ENCODE measurements at places on chromosomes 5 and 9.

- no peak for DNase-seq
These were observed 34.0 kb downstream of the CCNJL start for GRCh38 chr5:160278343-160278742.

DNA sequence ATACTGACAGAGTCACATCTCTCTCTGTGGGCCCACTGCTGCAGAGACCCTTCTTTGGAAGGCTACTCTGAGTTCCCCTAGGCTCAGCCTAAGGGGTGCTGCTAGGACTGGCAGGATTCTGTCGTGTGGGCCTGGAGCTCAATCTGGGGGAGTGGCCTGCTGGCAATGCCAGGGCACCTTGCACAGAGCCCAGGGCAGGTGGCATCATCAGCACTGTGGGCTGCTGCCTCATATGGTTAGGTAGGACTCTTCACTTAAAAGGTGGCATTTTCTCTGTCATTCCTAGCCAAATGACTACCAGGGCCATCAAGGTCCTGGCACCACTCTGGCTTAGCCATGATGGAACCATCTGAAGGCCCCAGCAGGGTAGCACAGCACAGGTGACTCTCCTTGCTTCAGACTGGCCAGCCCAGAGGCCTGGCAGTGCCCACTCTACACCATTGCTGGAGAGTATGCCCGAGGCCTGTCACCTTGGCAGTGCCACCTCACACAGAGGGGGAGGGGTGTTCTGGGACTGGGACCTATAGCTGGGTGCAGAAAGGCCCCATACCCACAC is 21.9 kb downstream of the PITX1 start:
- no peak for DNase-seq

DNA sequence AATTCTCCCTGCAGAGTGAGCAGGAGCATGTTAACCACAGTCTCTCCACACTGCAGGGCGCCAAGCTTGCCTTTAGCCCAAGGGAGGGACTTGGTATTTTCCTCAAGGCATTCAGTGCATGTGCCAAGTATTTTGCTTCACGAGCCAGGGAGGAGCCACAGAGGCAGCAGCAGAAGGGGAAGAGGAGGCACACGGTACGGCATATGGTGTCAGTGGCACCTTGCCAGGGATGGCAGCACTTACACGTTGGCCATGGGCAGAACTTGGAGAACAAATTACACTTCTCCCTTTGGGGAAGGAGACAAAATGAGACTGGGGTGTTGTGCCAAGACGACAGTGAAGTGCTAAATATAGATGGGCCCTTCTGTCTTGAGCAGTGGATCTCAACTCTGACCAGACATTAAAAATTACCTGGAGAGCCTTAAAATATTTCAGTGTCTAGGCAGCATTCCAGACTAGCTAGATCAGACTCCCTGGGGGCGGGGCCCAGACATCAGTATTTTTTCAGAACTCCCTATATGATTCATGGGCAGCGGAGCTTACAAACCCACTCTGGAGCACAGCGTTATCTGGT is 155.8 kb downstream of the DRD1 start:
- DNase-seq = no peak

DNA sequence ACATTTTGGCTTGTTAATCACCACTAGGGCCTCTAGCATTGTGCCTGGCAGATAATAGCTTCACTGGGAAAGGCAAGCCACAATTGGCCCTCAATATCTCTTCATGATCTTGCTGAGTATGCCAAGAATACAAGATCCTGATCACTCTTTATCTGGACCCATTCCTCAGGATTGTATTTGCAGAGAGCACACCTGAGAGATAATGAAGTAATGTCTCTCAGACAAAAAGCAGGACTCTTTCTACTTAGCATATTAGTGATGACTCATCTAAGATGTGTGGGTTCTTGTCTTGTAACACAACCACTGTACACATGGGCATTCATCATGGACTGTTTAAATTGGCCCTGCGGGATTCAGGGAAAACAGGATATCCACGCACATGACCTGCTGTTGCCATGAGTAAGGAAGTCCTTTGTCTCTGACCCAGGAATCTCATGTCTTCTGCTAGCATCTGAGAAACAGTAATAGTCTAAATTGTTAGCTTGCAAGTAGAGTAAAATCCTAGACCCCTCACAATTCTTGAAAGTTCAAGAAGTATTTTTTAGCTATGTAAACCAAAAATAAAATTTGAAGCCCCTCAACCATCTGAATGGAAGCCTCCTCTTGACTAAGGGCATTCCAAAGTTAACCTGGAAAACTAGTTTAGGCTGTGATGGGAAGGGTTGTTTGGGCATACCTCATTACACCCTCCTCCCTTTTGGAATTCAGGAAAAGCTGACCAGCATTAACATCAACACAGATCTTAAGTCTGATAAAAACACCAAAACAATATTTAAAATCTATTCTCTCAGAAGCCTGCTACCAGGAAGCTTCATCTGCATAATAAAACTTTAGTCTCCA is 28.0 kb upstream of the NFIL3 start:
- no peak for DNase-seq

DNA sequence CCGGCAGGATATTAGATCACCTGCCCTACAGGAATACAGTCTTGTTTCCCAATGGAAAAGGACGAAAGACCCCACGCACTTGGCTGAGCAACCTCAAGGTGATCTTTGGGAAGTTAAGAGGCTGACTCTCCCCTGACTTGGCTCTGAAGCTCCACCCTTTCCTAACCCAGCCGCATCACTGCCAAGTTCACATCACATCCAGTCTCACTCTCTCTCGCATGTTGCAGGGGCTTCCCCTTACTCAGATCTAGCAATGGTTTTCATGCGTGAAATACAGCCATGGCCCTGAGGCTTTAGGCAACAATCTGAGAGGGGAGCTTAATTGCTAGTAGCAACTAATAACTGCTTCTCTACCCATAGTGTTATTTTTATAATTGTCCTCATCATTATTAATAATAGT is 211.6 kb downstream of the DOCK8 start:
- no peak for DNase-seq

GRCh38 chr5:174581894-174582293 is 142.5 kb upstream of the MSX2 start:
- no peak for DNase-seq

DNA sequence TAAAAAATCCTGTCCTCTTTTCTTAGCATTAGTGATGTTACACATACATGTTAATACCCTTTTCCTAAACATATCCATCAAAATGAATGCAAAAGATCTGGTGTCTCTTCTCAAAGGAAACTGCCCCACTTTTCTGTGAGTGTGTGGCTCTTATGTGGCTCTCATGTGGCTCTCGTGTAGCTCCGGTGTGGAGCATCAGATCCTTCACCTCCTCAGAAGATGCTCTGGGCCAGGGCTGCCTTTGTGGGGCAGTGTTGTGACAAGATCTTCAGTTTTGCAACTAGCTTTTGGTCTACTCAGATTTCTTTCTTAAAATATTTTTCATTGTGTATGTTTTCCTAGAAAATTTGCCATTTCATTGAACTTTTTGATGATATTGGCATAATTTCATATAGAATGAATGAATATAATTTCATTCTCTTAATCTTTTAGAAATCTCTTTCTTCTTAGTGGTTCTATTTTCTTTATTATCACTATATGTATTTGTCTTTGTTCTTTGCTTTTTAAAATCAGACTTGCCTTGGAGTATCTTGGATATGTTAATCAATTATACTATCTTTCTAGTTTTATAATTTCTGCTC is 19.4 kb downstream of the GARNL3 start:
- no peak for DNase-seq

DNA sequence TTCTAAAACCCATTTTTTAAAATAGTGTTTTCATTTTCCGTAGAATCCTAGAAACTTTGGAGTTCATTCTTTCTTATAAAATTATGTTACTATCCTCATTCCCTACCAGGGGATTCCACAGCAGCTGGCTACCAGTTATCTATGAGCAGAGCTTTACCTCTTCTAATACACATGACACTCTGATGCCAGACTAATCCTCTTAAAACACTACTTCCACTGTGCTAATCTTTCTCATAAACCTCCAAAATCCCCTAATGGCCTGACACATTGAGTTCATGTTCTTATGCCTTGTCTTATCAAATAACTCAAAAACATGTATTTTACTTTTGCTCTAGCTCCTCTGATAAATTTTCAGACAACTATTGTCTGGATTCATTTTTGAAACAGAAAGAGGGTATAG is 633.6 kb upstream of the FTMT start:
- no peak for DNase-seq

- DNase-seq = no peak
These were observed 48.0 kb downstream of the IPO11 start for GRCh38 chr5:62460578-62460983.

DNA sequence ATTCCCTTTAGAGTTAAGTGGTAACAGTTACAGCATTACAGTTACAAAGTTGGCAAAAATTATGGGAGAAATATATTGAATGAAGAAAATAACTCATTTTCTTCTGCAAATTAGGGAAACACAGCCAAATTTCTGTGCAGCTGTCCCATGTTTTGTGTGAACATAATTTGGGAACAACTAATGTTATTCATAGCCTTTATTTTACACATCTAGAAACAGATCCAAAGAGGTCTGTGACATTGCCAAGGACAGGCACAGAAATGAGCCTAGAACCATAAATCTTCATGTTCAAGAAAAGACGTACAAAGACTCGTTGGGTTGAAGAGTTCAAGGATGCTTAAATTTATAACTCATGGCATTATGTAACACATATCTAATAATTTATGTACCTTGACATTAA is 114.1 kb upstream of the TXNDC8 start:
- no peak for DNase-seq

- DNase-seq = no peak
These were observed 260.3 kb downstream of the GOLPH3 start for GRCh38 chr5:31913808-31914207.

GRCh38 chr5:173629628-173630027 is 13.2 kb upstream of the BOD1 start:
- DNase-seq = no peak

DNA sequence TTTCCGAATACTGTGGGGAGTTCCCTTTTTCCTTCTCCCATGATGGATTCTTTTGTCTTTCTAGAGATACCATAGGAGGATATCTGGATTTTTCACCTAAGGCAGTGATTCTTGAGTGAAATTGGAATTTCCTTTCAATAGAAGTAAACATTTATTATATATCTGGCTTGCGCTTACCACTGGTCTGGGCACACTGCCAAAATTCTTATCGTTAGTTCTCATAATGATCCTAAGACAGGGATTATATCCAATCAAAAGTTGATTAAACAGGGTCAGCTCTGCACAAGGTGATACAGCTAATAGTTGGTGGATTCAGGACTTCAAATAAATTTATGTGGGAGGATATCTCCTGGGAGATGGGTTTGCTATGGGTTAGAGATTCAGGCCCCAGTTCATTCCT is 9.6 kb downstream of the TLE4 start:
- DNase-seq = no peak

DNA sequence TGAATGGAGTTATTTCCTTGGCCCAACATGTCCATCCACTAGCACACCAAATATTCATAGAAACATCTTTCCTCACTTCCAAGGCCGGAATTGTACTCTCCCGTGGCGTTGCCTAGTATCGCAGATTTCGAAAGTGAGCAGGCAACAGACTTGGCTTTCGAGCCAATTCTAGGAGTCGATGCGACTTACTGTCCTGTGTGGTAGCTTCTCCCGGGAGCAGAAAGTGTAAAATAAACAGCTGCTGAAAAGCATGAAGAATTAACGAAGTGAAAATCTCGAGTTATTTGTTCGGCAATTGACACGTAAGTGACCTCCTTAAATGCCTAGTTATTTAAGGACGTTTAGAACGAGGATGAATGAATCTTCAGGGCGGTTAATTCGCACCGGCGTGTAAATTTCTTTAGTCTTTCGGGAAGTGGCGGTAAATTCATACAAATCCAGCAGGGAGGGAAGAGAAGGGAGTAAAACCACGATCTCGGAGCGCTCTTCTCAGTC is 449 bp upstream of the PCSK5 start:
- DNase-seq = no peak
